ENCODE measurements at places on chromosomes 2 and 18.

- DNase-seq, result no peak
Measured at GRCh38 chr2:208352644-208353567, 53.7 kb upstream of the PTH2R start.

GRCh38 chr18:5851998-5852397 is 43.3 kb downstream of the TMEM200C start:
- no peak for DNase-seq

- DNase-seq, result no peak
Measured at GRCh38 chr2:127105656-127106456, 1.1 kb downstream of the BIN1 start.

DNA sequence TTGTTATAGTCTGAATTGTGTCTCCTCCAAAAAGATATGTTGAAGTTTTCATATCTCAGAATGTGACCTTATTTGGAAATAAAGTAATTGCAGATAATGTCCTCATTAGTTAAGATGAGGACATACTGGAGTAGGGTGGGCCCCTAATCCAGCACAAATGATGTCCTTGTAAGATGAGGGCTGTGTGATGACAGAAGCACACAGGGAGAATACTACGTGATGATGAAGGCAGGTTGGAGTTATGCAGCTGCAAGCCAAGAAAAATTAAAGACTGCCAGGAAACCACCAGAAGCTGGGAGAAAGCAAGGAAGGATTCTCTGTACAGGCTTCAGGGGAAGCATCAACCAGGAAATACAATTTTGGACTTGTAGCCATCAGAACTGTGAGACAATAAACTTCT is 58.3 kb upstream of the PNPT1 start:
- DNase-seq, result no peak

- no peak for DNase-seq
Measured at GRCh38 chr2:152489364-152489763, 154.4 kb downstream of the FMNL2 start.

Measured in esophagus squamous epithelium (tissue), 5 donors.